ENCODE measurements at places on chromosomes 6 and 20. TPM values are rescaled to one million over a fixed set of nuclear protein-coding genes. Genes with fewer than 3 reads are reported as not detected.

DNA sequence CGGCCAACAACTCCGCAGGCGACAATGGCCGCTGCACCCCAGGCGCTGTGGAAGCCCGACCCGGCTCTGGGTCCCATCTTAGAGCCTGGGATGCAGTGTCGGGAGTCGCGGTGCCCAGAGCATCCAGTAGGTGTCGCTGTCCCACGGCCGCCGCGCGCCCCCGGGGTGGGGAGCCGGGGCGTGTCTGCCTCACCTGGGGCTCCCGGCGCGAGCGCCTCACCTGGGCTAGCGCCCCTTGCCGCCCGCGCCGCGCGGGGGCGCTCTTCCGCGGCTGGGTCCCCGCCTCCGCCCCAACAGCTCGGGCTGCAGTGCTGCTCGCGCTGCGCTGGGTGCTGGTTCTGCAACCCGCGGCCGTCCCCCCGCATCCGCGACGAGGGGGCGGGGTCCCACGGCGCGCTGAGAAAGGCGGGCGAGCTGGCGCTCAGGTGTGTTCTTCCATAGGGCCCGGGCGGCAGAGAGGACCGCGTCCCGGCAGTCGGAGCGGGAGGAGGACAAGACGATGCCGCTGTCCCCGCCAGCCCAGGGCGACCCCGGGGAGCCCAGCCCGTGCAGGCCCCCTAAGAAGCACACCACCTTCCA lies at the start of gene CRYBG1:
Gene CRYBG1, plus strand, starts transcription at position 308 of the 579 bp plus-strand sequence. Its CDS starts 192 bp downstream, at position 500.
- DNase-seq: no peak

DNA sequence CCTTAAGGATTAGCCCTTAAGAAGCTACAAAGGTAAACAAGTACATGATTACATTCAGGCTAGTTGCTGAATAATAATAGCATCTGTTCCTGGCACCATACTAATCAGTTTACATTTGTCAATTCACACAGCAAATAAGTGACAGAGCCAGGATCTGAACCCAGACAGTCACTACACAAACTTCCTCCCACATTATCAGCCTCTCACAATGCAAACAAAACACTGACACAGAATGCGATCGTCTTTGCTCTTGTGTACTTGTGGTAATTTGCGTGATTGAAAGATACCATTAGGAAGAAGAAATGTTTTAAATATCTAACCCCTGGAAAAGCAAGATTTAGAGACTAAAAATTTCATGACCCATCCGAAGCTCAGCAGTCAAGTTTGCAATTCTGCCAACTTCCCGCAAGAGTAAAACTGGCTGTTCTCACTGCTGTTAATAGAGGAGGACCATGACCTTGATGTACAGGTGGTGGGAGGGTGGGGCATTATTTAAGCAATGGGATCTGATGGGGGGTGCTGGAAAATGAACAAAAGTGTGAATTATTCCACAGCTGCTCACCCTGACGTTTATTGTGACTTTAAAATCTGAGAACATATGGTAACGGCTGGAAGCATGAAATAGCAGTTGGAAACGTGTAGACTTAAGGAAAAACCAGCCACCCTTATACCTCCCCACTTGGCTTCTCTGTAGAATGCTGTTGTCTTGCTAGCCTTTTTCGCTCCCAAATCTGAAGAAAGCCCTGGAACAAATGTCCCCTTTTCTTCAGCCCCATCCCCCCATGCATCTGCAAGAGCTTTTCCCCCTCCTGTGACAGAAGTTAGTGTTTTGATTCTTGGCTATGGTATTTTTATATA lies 95.3 kb upstream of the ARMC2 start:
- no peak for DNase-seq

- DNase-seq: no peak
Measured at GRCh38 chr6:126618639-126619343, 278.9 kb downstream of the CENPW start.

DNA sequence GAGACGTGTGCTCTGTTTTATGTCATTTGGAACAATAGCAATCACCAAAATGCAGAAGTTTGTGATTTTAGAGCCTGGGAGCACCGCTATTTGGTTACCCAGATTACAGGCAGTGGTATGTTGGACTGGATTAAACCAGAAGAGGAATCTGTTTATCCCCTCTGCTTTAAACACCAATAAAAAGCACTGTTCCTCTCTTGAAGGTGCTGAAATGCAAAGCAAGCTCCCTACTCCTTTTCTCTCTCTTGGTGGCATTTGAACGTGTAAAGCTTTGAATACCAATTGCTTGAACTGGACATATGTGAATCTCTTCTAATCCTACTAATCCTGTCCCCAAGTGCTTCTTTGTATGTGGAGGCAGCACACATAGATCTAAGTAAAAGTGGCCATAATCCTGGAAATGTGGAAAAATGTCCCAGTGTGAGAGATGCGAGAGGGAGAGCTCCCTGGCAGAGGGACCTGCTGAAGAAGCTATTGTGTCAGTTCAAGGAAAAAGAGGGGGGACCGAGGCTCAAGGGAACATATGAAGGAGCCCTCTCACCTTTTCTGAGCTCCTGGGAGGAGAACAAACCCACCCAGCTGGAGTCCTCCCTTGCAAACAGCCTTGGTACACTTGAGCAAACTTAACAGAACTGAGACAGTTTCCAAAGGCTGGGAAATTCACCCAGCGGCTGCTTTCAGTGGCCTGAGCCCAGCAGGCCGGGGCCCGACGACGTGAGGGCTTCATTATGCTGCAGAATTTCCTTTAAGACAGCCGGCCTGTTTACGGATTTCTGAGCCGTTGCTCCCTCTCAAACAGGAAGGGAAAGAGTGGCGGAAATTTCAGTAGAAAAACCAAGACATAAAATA lies 18.8 kb upstream of the OLIG3 start:
- no peak for DNase-seq

GRCh38 chr6:57190140-57190539 lies 18.0 kb downstream of the BAG2 start:
- no peak for DNase-seq

DNA sequence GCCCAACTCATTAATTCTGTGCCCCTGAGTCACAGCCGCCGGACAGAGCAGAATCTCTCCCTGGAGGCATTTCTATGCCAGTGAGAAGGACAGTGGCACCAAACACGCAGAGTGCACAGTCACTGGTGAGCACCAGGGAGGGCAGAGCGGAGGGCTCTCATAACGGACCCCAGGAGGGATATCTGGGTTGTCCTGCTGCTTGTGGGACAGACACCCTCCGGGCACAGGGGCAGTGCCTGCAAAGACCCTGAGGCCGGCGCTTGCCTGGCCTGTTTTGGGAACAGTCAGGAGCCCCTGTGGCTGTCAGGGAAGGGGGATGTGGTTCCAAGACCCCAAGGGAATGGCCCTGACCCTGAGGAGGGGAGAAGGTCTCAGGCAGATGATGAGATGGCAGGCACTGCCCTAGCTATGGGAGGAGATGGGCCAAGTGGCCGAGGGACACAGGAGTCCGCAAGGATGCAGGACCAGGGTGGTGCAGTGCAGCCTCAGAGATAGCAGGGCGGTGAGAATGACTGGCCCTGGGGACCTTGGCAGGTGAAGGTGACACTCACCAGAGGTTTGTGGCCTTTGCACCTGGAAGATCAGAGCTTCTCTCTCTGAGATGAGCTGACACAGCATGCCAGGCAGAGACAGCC lies 270.8 kb downstream of the SMOC2 start:
- no peak for DNase-seq

DNA sequence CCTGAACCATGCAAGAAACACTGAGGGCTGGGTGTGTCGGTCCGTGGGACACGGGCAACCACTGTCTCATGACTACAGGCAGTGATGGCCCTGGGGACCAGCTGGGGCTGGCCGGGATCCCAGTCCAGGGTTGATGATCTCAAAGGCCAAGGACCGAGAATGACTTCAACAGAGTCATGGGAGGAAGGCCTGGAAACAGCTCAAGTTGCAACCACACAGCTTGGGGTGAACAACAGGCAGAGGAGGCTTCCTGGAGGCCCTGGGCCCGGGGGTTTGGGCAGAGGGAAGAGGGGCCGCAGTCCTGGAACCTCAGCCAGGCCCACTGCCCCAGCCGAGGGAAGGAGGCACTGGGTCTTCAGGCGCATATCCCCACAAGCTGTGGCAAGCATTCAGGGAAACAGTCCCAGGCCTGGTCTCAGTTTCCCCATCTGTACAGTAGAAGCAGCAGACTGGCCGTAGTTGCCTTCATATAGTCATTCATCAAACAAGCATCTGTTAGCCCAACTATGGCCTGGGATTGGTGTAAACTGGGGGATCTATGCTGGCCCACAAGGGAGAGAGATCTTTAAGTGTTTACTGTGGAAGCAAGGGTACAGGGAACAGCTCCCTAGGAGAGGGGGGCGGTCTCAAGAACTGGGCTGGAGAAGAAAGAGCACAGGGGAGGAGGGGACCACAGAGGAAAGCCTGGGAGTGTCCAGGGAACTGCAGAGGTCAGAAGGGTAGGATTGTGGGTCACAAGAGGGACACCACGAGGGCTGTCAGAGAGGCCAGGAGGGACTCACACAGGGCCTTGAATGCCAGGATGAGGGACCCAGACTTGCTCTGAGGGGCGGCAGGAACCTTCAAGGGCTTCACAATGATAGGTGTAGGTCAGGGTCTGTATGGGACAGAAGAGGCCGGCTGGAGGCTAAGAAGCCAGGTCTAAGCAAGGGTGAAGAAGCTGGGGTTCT lies 2.1 kb downstream of the MYL9 start:
- no peak for DNase-seq

- DNase-seq: no peak
Measured at GRCh38 chr6:44530209-44530909, 142.9 kb downstream of the CDC5L start.

DNA sequence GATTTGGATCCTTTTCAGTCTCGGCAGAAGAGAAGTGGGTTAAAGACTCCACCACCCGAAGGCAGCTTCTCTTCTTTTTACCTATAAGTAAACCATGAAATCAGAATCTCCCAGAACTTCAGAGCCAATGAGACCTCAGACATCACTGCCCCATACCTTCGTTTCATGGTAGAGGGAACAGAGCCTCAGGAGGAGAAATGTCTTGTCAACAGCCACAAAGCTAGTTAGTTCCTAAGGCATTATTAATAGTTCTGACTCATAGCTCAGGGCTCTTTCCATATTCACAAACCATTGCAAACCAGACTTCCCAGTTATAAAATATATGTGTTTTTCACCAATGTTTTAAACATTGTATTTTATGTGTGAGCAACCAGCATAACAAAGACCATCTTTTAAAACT lies 118.7 kb upstream of the RIPOR2 start:
- no peak for DNase-seq

GRCh38 chr20:21513181-21513663 lies 642 bp downstream of the NKX2-2 start:
- DNase-seq: no peak

DNA sequence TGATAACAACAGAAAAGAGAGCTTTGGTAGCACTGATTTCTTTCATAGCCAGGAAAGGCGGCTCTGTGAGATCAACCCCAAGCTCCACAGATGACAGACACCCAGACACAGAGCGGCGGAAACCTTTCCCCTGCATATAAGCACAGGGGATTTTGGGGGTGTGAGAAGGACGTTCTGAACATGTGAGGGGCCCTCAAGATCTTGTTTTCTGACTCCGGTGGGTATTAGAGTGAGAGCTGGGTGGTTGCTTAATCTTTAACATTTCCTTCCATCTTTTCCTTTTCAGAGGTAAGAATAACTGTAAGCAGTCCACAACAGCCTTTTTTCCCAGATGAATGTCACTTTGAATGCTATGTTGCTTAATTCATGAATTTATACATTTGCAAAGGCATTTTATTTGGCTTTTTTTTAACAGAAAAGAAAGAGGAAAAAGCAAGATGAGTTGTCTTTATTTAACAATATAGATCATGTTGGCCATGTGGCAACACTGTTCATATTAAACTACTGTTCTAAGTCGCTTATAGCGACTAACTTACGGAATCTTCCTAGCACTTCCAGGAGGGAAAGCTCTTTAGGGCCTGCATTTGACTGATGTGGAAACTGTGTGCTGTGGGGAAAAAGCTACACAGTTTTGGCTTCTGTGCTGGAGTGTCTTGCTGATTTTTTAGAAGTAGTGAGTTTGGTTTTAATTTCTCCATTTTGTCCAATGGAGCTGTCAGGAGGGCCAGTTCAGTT lies 80.5 kb upstream of the NAA20 start:
- no peak for DNase-seq

DNA sequence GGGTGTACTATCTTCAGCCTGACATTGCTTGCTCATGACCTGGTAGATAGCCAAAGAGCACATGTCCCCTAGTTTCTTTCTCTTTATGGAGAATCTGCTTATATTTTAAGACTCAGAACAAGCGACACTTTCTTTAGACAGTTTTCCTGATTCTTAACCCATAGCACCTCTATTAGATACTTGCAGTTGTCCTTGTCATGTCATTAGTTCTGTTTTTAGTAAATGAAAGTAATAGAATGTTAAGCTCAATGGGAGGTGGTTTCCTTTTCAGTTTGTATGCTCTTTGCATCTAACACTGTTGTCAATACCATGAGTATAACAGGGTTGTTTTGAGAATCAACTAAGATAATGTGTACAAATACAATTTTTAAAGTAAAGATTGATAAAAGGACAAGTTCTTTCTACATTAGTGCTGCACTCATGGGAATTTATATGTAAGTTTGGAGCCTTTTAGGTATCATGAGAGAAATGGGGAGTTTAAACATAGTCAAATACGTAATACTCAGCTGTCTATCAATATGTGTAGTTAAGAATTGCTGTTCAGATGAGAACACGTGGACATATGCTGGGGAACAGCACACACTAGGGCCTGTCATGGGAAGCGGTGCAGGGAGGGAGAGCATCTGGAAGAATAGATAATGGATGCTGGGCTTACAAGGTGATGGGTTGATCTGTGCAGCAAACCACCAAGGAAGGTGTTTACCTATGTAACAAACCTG lies 124.3 kb downstream of the GRM1 start:
- no peak for DNase-seq

GRCh38 chr6:108851756-108852155 lies 3.5 kb downstream of the ARMC2 start:
- DNase-seq: no peak

DNA sequence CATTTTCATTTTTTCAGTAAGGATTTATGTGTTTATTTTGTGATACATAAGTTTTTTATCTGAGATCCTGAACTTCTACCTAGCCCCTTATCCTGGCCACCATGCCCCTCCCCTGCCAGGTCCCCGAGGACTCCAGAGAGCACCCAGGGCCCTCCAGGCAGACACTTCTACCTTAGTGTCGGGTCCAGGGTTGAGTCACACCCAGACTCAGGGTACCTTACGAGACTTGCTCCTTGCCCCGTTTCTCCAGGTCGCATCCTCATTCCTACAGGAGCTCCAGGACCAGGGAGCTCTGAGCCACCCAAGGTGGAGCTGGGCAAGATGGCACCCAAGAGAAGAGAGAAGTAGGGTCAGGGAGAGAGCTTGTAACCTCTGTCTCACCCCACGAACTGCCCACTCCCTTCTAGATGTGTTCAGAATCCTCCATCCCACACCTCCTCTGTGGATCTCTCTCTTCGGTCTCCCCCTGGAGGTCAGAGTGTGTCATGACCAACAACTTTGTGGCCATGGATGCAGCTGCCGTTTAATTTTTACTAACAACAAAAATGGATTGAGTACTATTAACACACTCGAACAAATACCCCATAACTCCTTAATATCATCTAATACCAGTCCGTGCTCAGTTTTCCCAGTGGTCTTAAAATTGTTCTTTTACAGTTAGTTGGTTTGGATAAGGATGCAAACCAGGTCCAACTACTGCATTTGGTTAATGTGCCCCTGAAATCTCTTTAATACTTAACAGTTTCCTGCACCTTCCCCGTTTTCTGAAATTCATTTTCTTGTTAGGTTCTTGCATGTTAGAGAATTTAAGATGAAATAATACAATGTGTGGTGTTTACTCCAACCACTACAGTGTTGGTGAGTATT lies 130.6 kb upstream of the INSM1 start:
- no peak for DNase-seq

The LY6G6C gene
- not detected for polyA plus RNA-seq

The SLC16A10 gene
- polyA plus RNA-seq: 21.2 TPM

The CUL7 gene
- 51.6 TPM for polyA plus RNA-seq

The C6orf132 gene
- polyA plus RNA-seq: 3.8 TPM

The COL9A1 gene
- polyA plus RNA-seq: 28.6 TPM

The PCK1 gene
- 18.8 TPM for polyA plus RNA-seq

The ZNF335 gene
- 13.3 TPM for polyA plus RNA-seq

The POPDC3 gene
- 0.29 TPM for polyA plus RNA-seq

The COL21A1 gene
- 102 TPM for polyA plus RNA-seq

Measured in left renal cortex interstitium (tissue), 4 donors.